ENCODE measurements at places on chromosomes 7 and 10. TPM values are rescaled to one million over a fixed set of nuclear protein-coding genes. Genes with fewer than 3 reads are reported as not detected.

The AMZ1 gene
- 1.1 TPM for total RNA-seq

The GCC1 gene
- total RNA-seq, result 13.1 TPM

DNA sequence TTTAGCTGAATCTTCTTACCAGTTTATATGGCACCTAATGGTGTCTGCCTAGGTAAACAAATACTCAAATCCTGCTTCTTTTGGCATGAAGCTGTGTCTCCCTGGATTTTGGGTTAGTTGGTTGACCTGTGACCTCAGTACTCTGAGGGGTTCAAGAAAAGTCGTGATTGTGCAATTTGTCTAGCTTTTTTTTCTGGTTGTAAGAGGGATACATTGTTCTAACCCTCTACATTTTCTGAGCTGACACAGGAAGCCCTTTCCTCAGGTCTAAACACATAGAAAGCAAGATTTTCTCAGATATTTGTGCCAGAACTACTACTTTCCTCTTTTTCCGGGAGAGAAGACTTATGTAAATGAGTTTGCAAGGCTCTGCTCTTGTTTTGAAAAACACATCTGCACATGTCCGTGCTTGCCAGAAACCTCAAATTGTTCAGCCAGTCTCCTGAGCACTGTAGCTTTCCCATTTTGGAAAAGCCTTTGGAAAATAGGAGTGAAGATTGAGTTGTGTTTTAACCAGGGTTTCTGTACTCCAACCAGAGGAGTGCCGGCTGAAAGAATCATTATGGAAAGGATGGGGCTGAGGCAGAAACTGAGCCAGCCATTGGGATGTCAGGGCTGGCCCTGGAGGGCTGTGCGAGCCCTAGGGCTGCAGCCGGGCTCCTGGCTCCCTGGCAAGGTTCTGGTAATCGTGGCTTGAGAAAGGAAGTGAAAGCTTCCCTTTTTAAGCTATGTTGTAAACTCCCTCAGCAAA lies 31.3 kb upstream of the CXCL12 start:
- no peaks in the 10 kb centered on the region for H3K36me3 ChIP-seq
- H3K4me3 ChIP-seq, result no peak overlapping the region
- H3K27me3 ChIP-seq, result no peaks in the 10 kb centered on the region
- no peaks in the 10 kb centered on the region for H3K4me1 ChIP-seq

The CNNM2 gene
- 13.3 TPM for total RNA-seq

- DNase-seq, result no peak
- H3K27ac ChIP-seq, result no peak overlapping the region
- no peaks in the 10 kb centered on the region for H3K27me3 ChIP-seq
- no peaks in the 10 kb centered on the region for H3K36me3 ChIP-seq
Measured at GRCh38 chr7:21916629-21917028, 29.1 kb downstream of the CDCA7L start.
